ENCODE measurements at places on chromosomes 11 and 22. TPM values are rescaled to one million over a fixed set of nuclear protein-coding genes. Genes with fewer than 3 reads are reported as not detected.

DNA sequence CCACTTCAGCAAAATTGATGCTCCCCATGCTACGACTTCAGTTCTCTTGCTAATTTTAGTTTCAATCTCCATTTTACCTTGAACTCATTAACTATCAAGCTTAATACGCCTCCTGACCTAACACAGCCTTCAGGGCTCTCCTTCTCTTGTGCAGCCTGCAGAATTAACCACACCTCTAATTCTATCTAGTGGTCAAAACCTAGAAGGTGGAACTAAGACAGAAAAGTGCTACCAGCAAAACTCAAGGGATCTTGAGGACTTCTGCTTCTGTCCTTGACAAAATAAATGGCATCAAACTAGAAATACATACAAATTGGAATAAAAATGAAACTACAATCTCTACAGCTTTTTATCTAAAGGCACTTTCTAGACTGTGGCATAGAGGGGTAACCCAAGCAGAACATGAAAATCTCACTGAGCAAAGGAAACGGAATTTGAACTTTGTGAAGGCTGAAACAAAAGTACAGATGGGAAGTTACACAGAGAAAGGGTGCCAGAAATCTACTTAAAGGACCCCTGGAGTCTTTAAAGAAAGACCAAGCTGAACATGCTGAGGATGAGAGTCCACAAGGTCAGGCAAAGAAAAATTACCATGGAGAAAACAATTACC is 10.7 kb downstream of the CWF19L2 start:
- DNase-seq: no peak
- H3K27me3 ChIP-seq: no peaks in the 10 kb centered on the region
- no peaks in the 10 kb centered on the region for H3K4me1 ChIP-seq
- H3K27ac ChIP-seq: no peak overlapping the region
- H3K36me3 ChIP-seq: no peaks in the 10 kb centered on the region
- no peak overlapping the region for H3K4me3 ChIP-seq

The OR51B2 gene
- not detected for total RNA-seq

GRCh38 chr22:29308791-29309262 is 2.4 kb downstream of the GAS2L1 start:
- peak overlapping the region; percentile 78 for H3K27ac ChIP-seq
- peaks cover 32% of the 10 kb centered on the region for H3K4me1 ChIP-seq
- peaks cover 9% of the 10 kb centered on the region for H3K27me3 ChIP-seq
- no peak for DNase-seq
- no peaks in the 10 kb centered on the region for H3K36me3 ChIP-seq

DNA sequence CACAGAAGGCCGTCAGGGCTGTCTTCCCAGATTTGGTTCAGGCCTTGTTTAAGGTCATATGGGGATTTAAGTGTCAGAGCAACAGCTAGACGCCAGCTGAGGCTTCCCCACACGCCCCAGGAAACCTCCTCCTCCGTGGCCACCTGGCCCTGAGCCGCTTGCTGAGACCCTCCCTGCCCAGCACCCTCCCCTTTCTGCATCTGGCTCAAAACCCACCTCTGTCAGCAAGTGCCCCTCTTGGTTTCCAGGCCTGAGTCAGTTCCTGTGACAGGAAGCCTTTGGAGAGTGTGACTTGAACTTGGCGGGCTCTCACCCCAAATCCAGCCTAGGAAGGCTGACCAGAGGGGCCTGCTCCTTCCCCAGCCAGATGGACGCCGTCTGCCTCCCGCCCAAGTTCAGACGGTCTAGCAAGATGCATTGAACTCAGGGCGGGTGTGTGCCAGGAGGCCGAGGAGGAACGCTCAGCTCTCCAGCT is 561 bp downstream of the FXYD2 start:
- H3K27me3 ChIP-seq: no peaks in the 10 kb centered on the region
- DNase-seq: peak; percentile 66
- peak overlapping the region; percentile 76 for H3K27ac ChIP-seq
- H3K4me3 ChIP-seq: no peak overlapping the region
- no peaks in the 10 kb centered on the region for H3K4me1 ChIP-seq

The EIF3D gene
- 348 TPM for total RNA-seq

DNA sequence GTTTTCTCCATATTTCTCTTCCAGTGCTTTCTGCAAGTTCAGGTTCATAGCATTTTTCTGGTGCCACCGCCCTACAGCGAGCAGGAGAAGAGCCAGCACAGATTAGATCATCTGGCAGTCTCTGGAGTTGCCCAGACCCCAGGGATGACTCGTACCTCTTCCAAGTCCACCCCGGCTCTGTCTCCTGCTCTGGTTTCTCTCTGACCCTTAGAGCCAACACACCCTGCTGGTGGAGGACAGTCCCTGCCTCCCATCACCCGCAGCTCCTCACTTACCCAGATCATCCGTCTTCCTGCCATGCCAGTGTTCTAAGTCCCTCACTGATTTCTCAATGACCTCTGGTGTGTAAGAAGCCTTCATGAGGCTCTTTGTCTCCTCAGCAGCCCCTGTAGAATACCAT is 28.0 kb downstream of the TST start:
- H3K4me3 ChIP-seq: no peak overlapping the region
- H3K36me3 ChIP-seq: no peaks in the 10 kb centered on the region
- DNase-seq: no peak

GRCh38 chr22:48756146-48757111 is 1071.2 kb downstream of the BRD1 start:
- no peaks in the 10 kb centered on the region for H3K36me3 ChIP-seq
- H3K27ac ChIP-seq: no peak overlapping the region
- DNase-seq: no peak
- H3K4me1 ChIP-seq: no peaks in the 10 kb centered on the region
- H3K27me3 ChIP-seq: no peaks in the 10 kb centered on the region
- H3K4me3 ChIP-seq: no peak overlapping the region

GRCh38 chr22:41915786-41916493 is 1.1 kb upstream of the SHISA8 start:
- no peak overlapping the region for H3K27ac ChIP-seq
- no peaks in the 10 kb centered on the region for H3K36me3 ChIP-seq
- no peak overlapping the region for H3K4me3 ChIP-seq
- H3K27me3 ChIP-seq: peaks cover 22% of the 10 kb centered on the region

- no peaks in the 10 kb centered on the region for H3K27me3 ChIP-seq
- no peak for DNase-seq
- H3K27ac ChIP-seq: no peak overlapping the region
- no peaks in the 10 kb centered on the region for H3K36me3 ChIP-seq
- H3K4me3 ChIP-seq: no peak overlapping the region
Measured at GRCh38 chr22:16963189-16963945, 44.7 kb downstream of the GAB4 start.

- no peak overlapping the region for H3K4me3 ChIP-seq
- H3K36me3 ChIP-seq: no peaks in the 10 kb centered on the region
- no peak for DNase-seq
- no peaks in the 10 kb centered on the region for H3K27me3 ChIP-seq
- no peak overlapping the region for H3K27ac ChIP-seq
- H3K4me1 ChIP-seq: no peaks in the 10 kb centered on the region
Measured at GRCh38 chr11:109329716-109330115, 92.3 kb upstream of the C11orf87 start.

GRCh38 chr11:73135346-73136284 is 6.5 kb downstream of the FCHSD2 start:
- DNase-seq: no peak
- no peak overlapping the region for H3K4me3 ChIP-seq
- H3K27me3 ChIP-seq: no peaks in the 10 kb centered on the region
- H3K4me1 ChIP-seq: no peaks in the 10 kb centered on the region

All from uterus (tissue), 4 donors.